ENCODE measurements at places on chromosomes 5 and 9.

- no peak for DNase-seq
These were observed 6.3 kb downstream of the SLC35D2 start for GRCh38 chr9:96376891-96377874.

DNA sequence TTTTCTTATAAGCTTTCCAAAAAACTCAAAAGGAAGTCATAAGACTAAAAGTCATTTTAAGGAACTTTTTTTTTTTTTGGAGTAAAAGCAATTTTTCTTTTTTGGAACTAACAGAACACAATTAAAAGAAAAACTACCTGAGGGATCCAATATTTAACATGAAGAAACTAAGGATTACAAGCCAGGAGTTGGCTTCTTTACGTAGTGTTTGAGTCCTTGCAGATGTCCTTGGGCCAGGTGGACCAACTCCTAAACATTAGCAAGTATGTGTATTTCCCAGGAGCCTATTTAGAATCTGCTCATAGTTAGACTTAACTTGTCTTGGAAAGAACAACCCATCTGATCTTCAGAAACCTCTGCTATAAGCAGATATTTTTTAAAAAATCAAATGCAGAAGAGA lies 154.1 kb upstream of the EFNA5 start:
- DNase-seq, result no peak

GRCh38 chr5:131509801-131510200 lies 125.2 kb downstream of the RAPGEF6 start:
- DNase-seq, result no peak

DNA sequence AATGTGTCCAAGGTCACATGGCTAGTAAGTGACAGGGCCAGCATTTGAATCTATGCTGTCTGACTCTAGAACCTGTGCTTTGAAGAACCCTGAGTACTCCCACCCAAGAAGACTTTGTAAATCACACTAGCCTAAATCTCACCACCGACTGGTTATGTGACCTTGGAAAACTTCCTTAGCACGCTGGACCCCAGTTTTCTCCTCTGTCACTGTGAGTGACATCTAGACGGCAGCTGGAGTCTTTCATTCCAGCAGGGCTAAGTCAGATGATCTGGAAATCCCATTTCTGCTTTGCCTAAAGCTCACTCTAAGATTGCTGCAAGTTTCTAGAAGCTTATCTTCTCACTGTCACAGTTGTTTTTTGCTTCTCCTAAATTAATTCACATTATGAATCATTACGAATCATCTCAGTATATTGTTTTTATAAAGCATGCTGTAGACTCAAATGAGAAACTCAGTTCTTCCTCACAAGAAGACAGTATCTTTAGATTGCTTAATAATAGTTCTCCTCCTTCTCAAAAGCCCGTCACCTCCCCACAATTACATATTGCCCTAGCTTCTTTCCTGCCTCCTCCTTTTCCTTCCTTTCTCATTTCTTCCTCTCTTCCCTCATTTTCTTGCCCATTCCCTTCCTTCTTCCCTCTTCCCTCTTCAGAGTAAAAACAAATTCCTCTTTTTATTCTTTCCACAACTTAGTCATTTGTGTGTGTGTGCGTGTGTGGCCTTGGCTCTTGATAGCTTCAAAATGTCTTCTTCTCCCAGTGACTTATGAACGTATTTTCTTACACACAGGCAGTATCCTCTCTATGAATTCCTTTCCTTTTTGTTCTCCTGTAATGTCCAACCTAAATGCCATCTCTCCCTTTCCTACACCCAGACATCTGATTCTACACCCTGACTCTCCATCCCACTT lies 16.8 kb downstream of the ALDOB start:
- no peak for DNase-seq

DNA sequence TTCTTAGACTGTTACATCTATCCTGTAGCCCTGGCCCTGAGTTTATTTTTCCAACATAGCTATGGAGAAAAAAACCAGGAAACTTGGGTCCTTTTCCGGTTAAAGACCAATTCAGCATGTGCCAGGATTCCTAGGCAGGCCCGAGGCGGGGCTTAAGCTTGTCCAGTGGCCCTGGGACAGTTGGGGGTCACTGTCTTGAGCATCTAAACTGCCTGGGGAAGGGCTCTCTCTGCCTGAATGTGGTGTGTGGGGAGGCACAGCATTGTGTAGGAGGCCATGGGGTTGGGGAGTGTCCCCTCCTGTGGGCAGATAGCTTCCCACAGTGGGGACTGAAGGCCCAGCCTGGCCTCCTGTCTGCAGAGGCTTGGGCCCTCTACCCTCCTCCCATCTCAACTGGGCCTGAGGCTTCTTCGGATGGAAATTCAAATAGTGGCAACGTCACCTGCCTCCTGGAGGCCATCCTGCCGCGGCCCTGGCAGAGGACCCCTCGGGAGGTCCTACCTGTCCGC lies 88.8 kb downstream of the PHF2 start:
- DNase-seq, result no peak

DNA sequence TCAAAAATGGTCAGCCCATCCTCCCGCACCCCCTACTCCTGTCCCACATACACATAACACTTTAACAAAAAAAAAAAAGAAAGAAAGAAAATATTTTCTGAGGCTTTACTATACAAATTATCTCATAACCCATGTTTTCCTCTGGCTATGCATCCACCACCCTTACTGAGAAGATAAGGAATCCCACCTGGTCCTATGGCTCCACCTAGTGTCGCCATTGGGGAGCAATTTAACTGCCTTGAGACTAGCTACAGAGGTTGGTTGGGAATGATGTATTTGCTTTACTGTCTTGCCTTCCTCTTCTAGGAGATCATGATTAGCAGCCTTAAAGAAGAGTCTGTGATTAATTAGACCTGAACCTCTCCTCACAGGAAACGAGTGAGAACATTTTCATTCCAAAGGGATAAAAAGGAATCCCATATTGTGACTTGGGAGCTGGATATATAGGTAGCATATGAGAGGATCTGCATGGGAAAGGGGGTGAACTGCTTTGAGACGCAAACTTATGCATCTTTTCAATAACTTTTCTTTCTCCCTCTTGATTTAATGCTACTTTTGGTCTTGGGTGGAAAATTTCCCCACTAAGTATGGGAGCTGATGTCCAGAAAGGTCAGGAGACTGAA lies 77.7 kb upstream of the SELENOP start:
- DNase-seq, result peak; percentile 51

- DNase-seq, result no peak
These were observed 744 bp downstream of the OTULIN start for GRCh38 chr5:14665101-14665822.

DNA sequence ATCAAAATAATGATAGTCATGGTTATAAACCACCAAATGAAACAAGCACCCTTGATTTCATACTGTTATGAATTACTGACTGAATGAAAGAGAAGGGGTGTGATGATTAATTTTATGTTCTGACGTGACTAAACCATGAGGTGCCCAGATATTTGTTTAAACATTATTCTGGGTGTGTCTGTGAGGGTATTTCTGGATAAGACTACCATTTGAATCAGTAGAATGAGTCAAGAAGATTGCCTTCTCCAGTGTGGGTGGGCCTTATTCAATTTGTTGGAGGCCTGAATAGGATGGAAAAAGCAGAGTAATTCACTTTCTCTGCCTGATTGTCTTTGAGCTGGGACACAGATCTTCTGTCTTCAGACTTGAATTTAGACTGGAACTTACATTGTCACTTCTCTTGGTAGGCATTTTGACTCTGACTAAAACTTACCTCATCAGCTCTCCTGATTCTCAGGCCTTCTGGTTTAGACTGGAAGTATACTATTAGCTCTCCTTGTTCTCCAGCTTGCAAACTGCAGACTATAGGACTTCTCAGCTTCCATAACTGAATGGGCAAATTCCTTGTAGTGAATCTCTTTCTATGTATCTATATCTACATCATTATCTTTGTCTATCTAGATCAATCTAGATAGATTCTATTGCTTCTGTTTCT lies 321.9 kb upstream of the TARS1 start:
- DNase-seq, result no peak

DNA sequence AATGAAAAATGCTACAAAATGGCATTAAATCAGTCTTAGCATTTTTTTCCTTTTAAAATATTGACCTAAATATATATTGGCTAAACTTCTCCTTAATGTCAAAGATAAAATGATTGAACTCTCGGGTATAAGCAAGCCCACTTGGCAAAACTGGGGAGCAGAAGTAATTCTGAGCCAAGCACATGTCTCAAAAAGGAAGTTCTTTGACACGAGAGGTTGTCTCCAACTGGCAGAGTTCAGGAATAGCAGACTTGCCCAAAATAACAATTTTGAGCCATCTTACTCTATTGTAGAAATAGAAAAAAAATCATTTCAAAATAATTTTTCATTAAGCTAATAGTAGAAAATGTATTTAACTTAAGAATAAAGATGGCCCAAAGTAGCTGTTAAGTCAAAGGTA lies 10.4 kb upstream of the MLLT3 start:
- DNase-seq, result no peak

DNA sequence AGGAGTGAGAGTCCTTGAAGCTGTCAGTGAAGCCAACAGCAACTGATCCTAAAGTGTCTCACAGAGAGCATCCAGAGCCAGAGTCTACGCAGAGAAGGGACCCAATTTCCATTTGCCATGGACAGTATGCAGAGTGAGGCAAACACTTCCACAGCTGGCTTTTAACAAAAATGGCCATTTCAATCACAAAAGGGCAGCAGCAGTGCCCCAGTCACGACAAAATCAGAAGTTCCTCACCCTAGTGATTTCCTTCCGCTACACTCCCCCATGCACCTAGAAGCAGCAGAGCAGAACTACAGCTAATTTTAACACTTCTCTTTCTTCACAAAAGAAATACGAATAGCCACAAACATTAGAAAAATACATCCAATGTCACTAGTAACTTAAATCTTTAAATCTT lies 27.9 kb downstream of the FBXW11 start:
- DNase-seq, result no peak

DNA sequence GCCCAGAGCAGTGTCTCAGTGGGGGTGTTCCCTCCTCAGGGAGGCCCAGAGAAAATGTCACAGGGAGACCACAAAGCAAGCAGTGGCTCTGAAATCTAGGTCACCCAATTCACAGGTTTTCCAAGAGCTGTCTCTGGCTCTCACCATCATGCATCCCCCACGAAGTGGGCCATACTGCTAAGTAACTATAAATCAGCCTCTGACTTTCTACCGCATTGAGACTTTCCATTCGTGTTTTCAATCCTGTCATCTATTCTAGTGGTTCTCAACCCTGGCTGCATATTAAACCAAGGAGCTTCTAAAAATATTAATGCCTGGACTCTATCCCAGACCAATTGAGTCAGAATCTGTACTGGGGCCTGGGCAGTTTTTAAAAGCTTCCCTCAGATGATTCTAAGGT lies 2.0 kb upstream of the C1QTNF3 start:
- no peak for DNase-seq

GRCh38 chr5:132458226-132458560 lies 32.4 kb downstream of the IRF1 start:
- no peak for DNase-seq

DNA sequence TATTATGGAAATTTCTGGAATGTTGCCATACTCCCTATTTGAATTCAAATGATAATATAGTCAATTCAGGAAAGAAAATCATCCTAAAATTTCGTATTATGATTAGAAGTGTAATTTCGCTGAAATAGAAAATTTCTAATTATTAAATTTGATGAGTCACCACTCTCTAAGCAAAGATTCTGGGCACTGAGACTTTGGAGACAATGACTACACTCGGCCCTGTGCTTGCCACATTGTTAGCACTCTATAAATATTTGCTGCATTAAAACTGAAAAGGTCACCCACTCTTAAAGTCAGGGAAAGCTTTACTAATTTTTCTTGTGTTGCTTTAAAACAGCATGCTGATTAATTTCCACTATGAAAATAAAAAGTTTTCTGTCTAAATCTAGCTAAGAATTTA lies 240.3 kb downstream of the TLE4 start:
- no peak for DNase-seq

DNA sequence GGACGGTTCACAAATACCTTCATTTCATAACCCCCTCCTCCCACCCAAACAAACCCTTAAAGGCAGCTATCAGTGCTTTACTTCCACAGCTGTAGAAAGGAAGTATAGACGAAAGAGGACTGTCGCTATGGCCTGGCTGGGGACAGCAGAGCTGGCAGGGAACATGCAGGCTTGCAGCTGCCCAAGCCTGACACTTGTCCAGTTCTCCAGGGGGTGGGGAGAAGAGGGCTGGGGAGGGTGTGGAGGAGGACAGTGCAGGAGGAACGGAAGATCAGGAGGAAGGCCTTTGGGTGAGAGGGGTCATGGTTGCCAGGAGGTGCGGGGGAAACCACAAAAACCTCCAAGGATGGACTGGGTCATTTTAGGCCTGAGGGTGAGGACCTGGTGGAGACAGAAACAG lies 25.9 kb downstream of the ARPC5L start:
- DNase-seq, result no peak

DNA sequence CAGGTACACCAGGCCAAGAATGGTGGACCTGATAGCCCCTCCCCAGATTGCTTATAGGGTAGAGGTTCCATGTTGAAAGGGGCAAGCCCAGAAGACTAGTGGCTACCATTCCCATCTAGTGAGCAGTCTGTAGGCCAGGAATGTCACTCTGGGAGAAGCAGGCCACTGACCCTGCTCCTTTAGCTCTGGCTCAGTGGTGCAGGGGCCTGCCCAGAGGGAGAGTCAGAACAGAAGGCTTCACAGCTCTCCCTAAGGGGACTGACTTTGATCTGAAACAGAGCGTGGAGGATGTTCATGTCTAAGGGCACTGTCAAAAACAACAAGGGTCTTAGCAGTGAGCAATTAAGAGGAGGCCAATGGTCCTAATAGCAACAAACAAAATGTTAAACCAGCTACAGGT lies 81.7 kb downstream of the ZNF354C start:
- no peak for DNase-seq

DNA sequence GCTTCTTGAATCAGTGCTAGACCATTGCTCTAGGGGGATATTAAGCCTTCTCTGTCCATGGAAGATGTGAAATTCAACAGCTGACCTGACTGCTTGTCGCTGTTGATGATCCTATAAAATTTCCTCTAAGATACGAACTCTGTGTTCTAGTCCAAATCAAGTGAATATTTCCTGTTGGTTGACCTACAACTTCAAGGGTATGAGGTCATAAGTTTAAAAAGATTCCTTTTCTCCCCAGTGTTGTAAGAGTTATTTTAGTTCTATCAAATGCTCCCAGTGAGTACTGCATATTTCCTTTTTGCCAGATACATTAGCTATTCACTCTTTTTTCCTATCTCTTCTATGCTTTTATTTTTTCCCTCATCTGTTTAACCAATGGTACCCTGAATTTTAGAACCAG lies 102.9 kb upstream of the CCDC152 start:
- DNase-seq, result no peak

DNA sequence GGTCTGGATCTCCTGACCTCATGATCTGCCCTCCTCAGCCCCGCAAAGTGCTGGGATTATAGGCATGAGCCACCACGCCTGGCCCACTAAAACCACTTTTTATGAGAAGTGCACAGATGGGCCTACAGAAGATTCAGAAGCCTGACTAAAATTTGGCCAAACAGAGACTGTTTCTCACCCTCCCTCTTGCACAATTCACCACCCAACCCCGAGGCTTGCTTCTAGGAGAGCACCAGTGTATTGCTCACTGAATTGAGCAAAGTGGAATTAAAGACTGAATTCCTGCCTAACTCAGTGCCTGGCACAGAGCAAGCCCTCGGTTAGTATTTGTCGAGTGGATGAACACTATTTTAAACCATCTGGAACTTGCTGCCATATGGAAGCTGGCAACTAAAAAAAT lies 3.4 kb upstream of the DCTN4 start:
- DNase-seq, result no peak

Data from left renal pelvis (tissue), 4 donors.